Fibroblast of lung (primary cell): ENCODE measurements at places on chromosomes 1 and 21.

DNA sequence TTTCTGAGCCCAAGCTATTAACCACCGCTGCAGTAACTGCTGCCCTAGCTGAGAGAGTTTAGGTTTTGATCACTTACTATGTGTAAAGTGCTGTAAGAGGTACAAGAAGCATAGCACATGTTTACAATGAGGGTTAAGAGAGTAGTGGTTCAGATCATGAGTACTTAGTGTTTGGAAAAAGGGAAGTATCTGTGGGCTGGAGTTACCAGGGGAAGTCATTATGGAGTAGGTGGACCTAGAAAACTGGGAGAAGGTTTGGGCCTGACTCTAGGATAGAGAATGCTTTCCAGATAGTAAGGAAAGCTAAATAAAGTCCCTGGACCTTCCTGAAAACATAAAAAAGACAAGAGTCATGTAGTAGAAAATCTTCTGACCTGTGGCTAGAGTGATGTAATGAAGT lies 149.6 kb upstream of the PLXNA2 start:
- no peaks in the 10 kb centered on the region for H3K36me3 ChIP-seq
- H3K4me1 ChIP-seq: no peaks in the 10 kb centered on the region
- DNase-seq: no peak
- H3K27ac ChIP-seq: no peak overlapping the region
- H3K4me3 ChIP-seq: no peak overlapping the region
- no peaks in the 10 kb centered on the region for H3K27me3 ChIP-seq

GRCh38 chr1:3603571-3604467 lies 7.5 kb downstream of the MEGF6 start:
- no peaks in the 10 kb centered on the region for H3K4me1 ChIP-seq
- H3K27ac ChIP-seq: no peak overlapping the region
- no peaks in the 10 kb centered on the region for H3K36me3 ChIP-seq
- no peak for DNase-seq
- H3K4me3 ChIP-seq: no peak overlapping the region

GRCh38 chr1:36740446-36740845 lies 257.7 kb upstream of the CSF3R start:
- H3K27ac ChIP-seq: no peak overlapping the region
- no peaks in the 10 kb centered on the region for H3K27me3 ChIP-seq
- no peak overlapping the region for H3K4me3 ChIP-seq
- H3K4me1 ChIP-seq: no peaks in the 10 kb centered on the region
- no peaks in the 10 kb centered on the region for H3K36me3 ChIP-seq
- DNase-seq: no peak

- no peaks in the 10 kb centered on the region for H3K27me3 ChIP-seq
- H3K4me1 ChIP-seq: no peaks in the 10 kb centered on the region
- H3K36me3 ChIP-seq: no peaks in the 10 kb centered on the region
- DNase-seq: no peak
- no peak overlapping the region for H3K4me3 ChIP-seq
Observed at GRCh38 chr1:37650721-37651120, 16.0 kb upstream of the RSPO1 start.
